ENCODE measurements at places on chromosomes 2 and 18.

GRCh38 chr2:121376535-121377250, 91.7 kb upstream of the TFCP2L1 start:
- no peak for DNase-seq

GRCh38 chr2:198452327-198452726, 647.9 kb downstream of the PLCL1 start:
- DNase-seq: no peak

GRCh38 chr2:176967911-176968450, 244.6 kb upstream of the HNRNPA3 start:
- no peak for DNase-seq

DNA sequence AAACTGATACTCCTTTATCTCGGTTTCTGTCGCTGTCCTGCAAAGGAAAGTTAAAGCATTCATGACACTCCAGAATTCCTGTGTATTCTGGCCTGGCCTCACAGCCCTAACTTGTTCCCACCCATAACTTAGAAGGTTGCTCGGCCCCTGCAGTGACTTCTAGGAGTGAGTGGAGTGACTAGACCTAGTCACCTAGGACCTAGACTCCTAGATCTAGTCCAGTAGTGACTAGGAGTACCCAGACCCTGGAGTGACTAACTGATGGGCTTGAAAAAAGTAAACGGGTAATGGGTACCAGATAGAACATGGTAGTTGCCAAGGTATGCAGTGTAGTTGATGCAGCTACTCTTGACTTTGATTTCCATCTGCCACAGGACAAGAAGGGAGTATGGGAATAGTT, 181.8 kb downstream of the MYO1B start:
- no peak for DNase-seq

- no peak for DNase-seq
Observed at GRCh38 chr18:45708831-45709230, 15.2 kb upstream of the SLC14A1 start.

Measured in AG04450 (cell line).